NCI-H146 (cell line): ENCODE measurements at places on chromosomes 3 and 15.
A peak's percentile ranks its signal among the peaks of the same experiment; 100 is the strongest.

DNA sequence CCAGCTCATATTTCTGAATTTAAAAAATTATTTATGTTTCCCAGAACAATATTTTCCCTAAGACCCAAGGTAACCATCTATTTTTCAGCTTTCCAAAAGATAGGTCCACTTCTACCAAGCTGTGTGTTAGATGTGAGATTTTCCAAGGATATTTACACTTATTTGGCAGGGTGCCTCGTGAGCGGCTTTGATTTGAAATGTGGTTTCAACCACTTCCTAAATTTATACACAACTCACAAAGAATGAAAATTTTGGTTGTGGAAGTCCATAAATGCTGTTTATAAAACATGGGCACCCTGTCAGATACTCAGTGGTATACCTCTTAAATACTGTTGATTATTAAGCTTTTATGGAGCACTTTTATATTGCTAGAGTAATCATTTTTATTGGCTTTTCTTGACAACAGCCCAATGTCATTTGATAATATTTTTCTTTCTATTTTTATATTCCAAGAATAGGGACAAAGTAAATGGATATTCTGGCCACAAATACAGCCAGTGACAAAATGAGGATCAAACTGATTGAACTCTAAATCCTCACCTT is 57.6 kb downstream of the GAP43 start:
- DNase-seq: no peak

- DNase-seq: no peak
Observed at GRCh38 chr3:183857863-183858262, 26.8 kb downstream of the PARL start.

DNA sequence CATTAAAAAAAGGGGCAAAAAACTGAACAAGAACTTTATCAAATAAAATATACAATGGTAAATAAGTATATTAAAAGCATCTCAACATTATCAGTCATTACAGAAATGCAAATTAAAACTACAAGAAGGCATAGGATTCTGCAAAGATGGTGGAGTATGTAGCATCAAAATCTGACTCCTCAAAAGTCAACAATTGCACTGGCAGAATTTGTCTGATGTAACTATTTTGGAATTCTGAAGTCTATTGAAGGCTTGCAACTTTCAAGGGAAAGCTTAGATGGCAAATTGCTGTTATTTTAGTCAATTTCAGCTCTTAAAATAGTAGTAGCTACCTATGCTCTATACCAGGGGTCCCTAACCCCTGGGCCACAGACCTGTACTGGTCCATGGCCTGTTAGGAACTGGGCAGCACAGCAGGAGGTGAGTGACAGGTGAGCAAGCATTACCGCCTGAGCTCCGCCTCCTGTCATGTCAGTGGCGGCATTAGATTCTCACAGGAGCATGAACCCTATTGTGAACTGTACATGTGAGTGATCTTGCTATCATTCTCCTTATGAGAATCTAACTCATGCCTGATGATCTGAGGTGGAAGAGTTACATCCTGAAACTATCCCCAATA is 107.6 kb downstream of the TGFBR2 start:
- no peak for DNase-seq

- DNase-seq: no peak
Observed at GRCh38 chr15:59376733-59377132, 4.1 kb upstream of the MYO1E start.

GRCh38 chr3:155843569-155843968 is 10.7 kb downstream of the SLC33A1 start:
- DNase-seq: no peak

DNA sequence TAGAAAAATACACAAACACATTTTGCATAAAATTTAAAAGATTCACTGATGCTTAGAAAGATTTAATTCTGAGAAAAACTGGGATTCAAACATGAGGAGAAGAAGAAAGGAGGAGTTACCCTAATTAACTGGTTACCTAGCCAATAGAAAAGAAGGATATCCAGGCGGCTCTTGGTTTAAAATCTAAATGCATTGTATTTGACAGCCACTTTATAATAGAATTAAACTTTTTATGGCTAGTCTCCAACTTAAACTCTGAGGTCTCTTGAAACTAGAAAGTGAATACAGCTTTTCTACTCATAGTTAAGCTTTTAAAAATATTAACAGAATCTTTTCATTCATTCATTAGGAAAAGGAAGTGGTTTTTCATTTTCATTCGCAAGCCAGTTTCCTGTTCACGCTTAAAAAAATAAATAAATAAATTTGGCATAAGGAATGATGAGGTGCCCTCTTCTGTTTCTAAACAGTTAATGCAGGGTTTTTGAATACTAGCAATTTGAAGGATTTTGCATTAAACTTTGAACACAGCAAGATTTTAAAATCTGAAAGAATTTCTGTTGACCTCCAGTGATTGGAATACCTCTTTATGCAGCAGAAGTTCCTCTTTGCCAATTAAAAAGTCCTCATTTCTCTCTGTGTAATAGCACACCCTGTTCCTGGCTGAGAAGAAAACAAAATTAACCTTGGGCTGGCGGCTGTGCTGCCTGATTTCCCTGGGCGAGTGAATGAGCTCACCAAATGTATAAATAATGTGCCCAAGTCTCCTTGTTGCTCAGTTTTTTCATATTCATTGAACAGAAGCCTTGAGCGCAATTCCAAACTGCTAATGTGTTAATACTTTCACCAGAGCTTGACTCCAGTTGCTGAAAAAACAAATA is 105.1 kb downstream of the ZMAT3 start:
- DNase-seq: peak; percentile 62

- DNase-seq: no peak
Observed at GRCh38 chr15:64870353-64870752, 28.6 kb downstream of the PLEKHO2 start.

GRCh38 chr15:66603301-66604179 is 37.7 kb upstream of the LCTL start:
- no peak for DNase-seq

DNA sequence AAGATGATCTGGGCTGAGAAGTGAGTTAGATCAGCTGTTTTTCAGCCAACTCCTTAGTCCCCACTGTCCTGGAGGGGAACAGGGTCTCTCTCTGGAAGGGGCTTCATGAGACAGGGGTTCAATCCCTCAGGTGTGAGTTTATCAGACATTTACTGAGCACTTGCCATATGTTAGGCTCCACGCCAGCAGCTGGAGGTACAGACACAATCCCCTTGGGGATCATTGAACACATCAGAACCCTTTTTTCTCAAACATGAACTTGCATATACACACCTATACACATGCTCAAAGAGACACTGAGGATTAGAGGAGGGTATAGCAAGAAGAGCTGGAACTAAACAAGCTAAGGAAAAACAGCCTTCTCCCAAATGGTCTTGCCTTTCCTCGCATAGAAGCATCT is 5.5 kb upstream of the BMF start:
- no peak for DNase-seq

DNA sequence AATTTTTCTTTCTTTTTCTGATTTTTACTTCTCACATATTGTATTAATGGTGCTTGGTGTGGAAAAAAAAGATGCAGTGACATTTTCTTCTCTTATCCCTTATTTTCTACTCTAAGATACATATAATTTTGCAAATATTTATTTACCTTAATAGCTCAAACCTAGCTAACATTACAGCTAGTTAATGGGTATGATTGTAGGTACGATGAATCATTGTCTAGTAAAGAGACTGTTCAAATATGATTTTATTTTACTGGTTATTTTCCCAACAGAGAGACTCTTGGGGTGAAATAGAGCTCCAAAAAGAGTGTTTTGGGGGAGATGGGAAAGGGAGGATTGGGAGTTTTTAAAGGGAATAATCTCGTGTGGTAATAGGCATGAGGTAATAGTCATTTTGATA is 206.0 kb downstream of the RBMS3 start:
- DNase-seq: no peak

GRCh38 chr15:99138491-99138982 is 33.7 kb downstream of the SYNM start:
- DNase-seq: peak; percentile 36

DNA sequence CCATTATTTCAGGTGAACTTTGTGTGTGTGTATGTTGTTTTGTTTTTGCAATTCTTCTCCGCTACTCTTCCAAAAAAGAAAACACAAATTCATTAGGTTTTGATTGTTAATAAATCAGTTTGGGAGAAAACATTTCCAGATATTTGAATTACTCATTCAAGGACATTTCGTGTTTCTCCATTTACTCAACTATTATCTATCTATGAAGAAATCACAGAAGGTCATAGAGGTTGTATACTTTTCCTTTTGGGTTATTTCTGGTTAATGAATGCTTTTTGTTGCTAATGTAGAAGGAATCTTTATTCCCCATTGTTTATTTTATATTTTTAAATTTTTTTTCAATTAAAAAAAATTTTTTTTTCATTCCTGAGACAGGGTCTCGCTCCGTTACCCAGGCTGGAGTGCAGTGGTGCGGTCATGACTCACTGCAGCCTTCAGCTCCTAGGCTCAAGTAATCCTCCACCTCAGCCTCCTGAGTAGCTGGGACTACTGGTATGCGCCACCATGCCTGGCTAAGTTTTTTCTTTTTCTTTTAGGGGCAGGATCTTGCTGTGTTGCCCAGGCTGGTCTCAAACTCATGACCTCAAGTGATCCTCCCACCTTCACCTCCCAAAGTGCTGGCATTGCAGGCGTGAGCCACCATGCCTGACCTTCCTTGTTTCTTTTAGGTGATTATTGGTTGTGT is 28.4 kb downstream of the IGF1R start:
- no peak for DNase-seq

DNA sequence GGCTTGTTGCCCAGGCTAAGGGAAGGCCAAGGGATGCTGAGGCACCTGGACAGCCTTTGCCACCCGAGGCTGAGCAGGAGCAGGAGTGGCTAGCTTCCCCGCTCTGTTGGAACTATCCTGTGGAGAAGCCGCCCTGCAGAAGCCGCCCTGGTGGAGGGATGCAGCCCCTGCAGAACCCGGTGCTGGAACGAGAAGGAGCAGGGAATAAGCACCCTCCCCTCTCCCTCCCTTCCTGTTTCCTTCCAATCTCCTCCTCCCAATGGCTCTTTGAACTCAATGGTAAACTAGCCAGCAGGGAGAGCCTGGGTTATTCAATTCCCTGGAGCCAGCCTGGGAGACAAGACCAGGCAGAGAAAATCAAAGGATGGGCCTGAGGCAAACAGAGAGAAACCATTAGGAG is 11.8 kb upstream of the HRG start:
- DNase-seq: peak; percentile 10

- DNase-seq: no peak
Observed at GRCh38 chr3:11140713-11141104, 13.6 kb upstream of the HRH1 start.

- DNase-seq: no peak
Observed at GRCh38 chr3:146343551-146343950, 92.6 kb upstream of the PLSCR4 start.

GRCh38 chr15:50307799-50308198 is 42.3 kb upstream of the HDC start:
- no peak for DNase-seq

- DNase-seq: no peak
Observed at GRCh38 chr3:44981220-44981619, 5.2 kb downstream of the EXOSC7 start.

- DNase-seq: no peak
Observed at GRCh38 chr3:32420126-32421038, 28.7 kb downstream of the CMTM7 start.

GRCh38 chr3:141051443-141052200 is 475 bp downstream of the SPSB4 start:
- peak; percentile 74 for DNase-seq

- no peak for DNase-seq
Observed at GRCh38 chr3:45362758-45363157, 25.6 kb upstream of the LARS2 start.
